ENCODE measurements at places on chromosomes 13 and 19.
A peak's percentile ranks its signal among the peaks of the same experiment; 100 is the strongest.

GRCh38 chr19:58317476-58318072 is 9.2 kb upstream of the ZSCAN22 start:
- no peak for DNase-seq

DNA sequence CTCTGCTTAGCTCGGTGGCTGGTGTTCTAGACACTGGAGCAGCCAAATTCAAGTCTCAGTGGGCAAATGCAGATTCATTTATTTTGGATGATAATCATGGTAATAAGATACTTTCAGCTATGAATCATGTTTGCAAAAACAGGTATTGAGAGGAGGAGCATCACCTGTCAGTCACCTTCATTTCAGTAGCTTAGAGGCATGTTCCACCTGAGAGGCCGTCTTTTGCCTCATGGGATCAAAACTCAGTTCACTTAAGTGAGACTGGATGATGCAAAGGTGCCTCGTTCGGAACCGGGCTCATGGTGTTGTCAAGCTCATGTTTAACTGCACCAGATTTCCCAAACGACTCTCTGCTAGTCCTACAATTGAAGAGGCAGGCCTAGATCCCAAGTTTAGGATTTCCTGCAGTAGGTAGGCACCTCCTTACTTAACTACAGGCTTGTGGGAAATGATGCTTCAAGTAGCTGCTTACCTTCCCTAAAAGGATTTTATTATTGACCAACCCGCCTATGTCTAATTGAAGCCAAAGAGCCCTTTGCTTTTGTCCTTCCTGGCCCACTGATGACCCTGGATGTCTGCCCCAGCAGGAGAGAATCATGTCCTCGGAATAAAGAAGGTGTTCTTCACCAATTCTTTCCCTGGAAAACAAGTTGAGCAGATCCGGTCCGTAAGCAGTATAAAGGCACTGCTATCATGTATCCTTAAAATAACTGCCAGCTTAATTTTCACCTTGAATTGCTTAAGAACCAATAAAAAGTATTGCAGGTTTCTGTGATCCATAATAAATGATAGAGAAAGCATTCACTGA is 60.0 kb downstream of the ZAR1L start:
- no peak for DNase-seq

DNA sequence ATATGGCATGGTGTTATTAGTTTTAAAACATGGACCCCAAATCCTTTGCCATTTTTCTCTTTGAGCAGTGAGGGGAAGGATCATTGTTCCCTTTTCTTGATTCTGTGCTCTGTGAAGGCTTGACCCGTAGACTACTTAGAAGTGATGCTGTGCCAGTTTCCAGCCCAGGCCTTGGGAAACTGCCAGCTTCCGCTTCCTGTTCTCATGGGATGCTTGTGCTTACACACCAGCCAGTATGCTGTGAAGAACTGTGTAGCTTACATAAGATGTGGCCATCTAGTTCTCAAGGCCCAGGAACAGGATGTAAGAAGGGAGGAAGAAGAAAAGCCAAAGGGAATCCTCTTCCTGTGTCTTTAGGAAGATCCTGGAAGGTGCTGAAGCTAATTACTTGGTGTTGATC is 180.9 kb downstream of the PCCA start:
- no peak for DNase-seq

GRCh38 chr13:36819739-36820090 is 693 bp downstream of the RFXAP start:
- no peak for DNase-seq

GRCh38 chr13:110555601-110556223 is 5.8 kb downstream of the RAB20 start:
- no peak for DNase-seq

DNA sequence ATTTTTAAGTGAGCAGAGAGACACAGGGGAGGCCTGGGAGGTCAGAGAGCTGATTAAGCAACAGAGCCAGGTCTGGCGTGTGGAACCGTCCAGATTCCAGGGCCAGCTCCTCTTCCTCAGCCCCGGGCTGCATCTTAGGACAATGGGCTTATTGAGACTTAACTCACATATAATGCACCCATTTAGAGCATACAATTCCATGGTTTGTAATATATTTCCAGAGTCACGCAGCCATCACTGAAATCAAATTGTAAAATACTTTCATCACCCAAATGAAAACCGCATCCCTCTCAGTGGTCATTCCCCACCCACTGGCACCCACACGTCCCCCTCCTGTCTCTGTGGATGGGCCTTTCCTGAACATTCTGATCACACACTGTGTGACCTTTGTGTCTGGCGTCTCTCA is 2.1 kb upstream of the HMG20B start:
- DNase-seq: no peak

- DNase-seq: no peak
Observed at GRCh38 chr19:4058693-4059452, 7.8 kb downstream of the ZBTB7A start.

DNA sequence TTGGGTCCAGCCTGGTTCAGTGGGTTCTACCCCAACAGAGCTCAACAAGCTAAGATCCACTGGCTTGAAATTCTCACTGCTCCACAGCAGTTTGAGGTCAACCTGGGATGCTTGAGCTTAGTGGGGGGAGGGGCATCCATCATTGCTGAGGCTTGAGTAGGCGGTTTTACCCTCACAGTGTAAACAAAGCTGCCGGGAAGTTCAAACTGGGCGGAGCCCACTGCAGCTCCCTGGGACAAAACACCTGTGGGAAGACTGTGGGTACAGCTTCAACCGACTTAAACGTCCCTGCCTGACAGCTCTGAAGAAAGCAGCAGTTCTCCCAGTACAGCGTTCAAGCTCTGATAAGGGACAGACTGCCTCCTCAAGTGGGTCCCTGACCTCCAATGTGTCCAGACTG is 1161.9 kb downstream of the UQCRFS1 start:
- DNase-seq: no peak

GRCh38 chr19:35041548-35042055 is at the start of gene HPN:
TSS of gene HPN (plus strand) at chr19:35041721. CDS start at chr19:35042507, 786 bp downstream.
- no peak for DNase-seq

DNA sequence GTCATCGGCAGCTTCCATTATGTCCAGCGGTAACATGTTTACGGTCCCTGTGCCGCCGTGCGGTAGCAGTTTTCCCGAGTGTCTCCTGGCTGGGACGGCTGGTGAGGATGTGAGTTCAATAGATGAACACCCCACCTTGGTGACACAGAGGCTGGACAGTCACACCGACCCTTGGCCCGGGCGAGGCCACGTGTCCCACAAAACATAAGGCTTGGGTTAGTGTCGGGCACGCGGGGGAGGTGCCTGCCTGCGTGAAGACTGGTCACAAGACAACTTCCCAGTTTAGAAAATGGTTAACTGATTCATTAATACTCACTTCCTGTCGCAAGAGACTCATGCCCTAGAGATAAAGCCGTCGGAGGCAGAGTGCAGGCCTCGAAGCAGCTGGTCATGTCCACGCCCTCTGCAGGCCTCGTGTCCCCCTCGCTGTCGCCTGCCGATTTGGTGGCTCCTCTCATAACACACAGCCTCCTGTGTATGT is 17.2 kb downstream of the RASA3 start:
- no peak for DNase-seq

DNA sequence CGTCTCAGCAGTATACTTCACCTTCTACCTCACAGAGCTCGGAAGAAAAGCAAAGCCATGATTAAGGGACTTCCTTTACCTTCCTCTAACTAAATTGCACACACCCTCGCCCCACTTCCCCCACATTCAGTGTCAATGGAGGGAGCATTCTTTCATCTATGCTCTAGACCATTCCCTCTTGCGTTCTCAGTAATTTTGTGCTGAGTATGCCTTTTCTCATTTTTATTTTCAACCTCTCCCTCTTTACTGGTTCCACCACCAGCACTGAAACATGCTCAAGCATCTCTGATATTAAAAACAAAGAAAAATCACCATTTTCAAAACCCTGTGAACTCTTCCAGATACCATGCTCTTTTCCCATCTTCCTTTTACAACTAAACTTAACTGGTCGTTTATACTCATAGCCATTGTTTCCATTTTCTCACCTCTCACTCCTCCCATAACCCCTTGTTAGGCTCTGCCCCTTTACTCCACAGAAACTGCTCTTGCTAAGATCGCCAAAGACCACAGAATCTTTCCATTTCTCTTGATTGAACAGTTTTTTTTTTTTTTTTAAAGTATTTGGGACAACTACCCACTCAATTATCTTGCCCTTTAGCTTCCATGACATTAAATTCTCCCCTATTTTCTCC is 32.4 kb downstream of the SERPINE3 start:
- DNase-seq: no peak

DNA sequence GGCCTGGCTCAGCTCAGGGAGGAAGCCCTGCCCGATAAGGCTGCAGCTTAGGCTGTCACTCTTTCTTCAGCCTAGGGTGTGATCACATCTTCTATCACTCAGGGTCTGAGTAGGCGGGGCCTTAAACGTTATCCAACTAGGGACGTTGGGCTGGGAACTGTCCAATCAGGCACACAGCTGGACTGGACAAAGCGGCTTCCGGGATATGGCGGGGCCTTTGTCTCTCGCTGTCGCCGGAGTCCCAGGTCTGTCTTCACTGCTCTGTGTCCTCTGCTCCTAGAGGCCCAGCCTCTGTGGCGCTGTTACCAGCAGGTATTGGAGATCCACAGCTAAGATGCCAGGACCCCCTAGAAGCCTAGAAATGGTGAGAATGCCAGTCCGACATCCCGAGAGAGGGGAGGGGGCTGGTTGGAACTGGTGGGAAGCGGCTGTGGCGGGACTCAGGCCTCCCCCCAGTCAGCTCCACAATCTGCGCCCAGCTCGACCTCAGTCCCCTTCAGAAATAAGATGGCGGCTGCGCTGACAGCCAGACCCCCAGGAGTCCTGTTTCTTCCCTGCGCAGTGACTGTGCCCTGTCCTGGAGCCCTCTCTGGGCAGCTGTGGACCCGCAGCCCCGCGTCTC is at the start of gene ZNF254:
Gene ZNF254 (plus strand): TSS at position 214 of the 622 bp plus-strand sequence. CDS start 121 bp downstream, at position 335.
- DNase-seq: peak; percentile 73

DNA sequence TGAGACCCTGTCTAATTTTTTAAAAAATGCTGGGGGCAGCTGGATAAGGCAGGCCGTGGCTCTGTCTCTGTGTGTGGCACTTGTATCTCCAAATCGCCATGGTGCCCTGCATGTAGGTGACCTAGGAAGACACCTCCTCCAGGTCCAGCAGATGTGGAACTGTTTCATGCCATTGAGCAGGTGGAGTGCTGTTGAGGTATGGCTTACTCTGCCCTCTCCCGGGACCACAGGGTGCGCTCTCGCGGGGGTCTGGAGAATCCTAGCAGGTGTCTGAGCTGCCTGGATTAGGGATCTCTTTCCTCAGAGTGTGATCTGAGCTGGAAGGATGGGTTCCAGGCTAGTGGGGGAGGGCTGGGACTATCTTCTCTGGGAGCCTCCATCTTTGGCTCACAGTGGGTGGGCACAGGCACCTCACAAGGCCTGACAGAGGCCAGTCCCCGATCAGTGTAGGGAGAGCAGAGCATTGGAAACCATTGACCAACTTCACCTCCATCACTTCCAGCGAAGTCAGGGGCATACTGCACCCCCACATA is 67.7 kb upstream of the TM9SF2 start:
- DNase-seq: no peak

- no peak for DNase-seq
Observed at GRCh38 chr13:99829593-99830239, 141.9 kb downstream of the ZIC5 start.

GRCh38 chr19:48683349-48683748 is 10.5 kb upstream of the NTN5 start:
- no peak for DNase-seq

- DNase-seq: no peak
Observed at GRCh38 chr13:106699311-106699710, 131.4 kb upstream of the ARGLU1 start.

DNA sequence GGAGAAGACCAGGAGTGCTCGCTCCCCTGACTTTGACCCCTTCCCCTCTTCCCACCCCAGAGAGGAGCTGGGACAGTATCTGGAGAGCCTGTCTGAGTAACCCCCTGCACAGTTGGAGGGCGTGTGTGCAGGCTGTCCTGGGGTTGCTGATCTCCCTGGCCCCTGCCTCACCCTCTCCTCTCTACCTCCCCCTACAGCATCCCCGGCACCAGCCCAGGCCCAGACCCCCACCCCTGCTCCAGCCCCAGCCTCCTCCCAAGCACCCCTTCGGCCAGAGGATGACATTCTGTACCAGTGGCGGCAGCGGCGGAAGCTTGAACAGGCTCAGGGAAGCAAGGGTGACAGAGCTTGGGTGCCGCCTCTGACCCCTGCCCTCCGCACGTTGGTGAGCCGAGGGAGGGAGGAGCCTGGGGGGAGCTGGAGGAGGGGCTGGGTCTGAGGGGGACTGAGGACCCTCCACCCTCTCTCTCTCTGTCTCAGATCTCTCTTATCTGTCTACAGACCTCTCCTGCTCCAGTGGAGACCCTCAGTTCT is 8.7 kb downstream of the PROSER3 start:
- DNase-seq: no peak

DNA sequence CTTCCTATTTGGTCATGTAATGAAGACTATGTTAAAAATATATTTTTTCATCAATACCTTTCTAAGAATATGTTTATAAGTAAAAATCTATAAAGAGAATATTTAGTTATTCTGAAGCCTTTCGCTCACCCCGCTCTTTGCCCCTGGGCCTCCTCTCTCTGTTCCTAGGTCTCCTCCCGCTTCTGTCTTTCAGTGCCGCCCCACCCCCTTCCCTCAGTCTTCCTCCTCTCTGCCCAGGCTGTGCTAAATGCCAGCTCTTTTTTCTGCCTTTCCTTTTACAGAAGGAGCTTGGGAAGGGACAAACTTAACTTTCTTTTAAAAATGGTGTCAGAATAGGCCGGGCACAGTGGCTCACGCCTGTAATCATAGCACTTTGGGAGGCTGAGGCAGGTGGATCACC is 22.8 kb downstream of the HIF3A start:
- no peak for DNase-seq

GRCh38 chr13:43934273-43934672 is 54.6 kb downstream of the LACC1 start:
- DNase-seq: no peak

GRCh38 chr19:2469102-2469914 is 6.6 kb upstream of the GADD45B start:
- no peak for DNase-seq

DNA sequence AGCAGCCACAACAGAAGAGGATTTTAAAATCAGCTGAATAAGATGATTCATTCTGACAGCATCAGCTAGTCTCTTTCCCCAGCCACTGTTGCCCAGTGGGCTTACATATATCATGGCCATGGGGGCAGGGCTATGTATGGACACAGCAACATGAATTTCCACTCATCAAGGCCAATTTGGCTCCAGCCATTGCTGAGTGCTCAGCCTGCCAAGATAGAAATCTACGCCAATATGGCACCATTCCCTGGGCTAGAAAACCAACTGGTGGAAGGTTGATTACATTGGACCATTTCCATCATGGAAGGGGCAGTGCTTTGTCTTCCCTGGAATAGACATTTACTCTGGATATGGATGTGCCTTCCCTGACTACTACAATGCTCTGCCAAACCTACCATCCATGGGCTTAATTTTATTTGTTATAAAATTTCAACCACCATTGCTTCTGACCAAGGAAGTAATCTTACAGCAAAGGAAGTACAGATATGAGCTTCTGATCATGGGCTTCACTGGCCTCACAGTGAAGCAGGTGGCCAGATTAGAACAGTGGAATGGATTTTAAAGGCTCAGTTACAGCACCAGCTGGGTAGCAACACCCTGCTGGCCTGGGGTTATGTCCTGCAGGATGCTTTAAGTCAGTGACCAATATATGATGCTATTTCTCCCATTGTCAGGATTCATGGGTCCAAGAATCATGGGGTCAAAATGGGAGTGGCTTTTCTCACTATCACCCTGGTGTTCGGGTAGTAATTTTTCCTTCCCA is 9.8 kb upstream of the ALOX5AP start:
- no peak for DNase-seq

- DNase-seq: no peak
Observed at GRCh38 chr13:33744589-33745369, 73.2 kb upstream of the RFC3 start.

- DNase-seq: no peak
Observed at GRCh38 chr13:99528547-99528946, 27.3 kb downstream of the TM9SF2 start.

GRCh38 chr13:20715330-20715712 is 11.8 kb downstream of the IL17D start:
- DNase-seq: no peak

Measured in NCI-H2107 (cell line).